ENCODE measurements at places on chromosomes 4 and X.
A peak's percentile ranks its signal among the peaks of the same experiment; 100 is the strongest.

DNA sequence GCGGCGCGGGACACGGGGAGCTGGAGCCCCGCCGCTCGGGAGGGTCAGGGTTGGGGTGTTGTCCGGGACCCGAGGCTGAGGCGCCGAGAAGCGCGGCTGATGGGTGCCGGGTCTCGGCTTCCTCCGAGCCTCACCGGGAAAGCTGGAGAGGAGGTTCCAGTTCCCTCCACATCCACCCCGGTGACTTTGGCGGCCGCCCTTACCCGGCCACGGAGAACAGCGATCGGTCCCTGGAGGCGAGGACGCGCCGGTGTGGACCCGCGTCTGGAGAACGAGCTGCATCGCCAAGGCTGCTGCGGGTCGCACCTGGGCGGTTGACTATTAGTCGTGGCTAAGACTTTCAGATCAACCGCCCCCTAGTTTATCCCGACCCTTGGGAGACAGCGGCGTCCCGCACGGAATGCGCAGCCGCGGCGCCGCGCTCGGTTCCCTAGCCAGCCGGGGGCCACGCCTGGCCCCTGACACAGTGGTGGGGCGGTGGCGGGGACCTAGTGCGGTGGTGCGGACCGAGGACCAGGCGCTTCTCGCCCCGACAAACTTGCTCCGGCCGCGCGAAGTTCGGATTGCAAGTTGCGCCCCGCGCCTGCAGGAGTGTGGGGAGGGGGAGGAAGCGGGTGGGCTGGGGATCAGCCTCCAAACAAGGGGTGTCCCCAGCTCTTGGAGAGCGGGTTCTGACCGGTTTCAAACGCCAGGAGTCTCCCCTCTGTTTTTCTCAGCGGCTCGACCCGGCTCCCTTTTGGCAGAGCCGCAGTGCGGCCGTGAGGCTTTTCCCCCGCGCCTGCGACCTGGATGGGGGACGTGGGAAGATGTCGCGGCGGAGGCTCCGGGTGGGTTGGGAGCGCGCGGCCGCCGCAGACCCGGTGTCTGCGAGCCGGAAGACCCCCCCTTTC lies 568 bp downstream of the FHDC1 start:
- peaks cover 42% of the 10 kb centered on the region for H3K27me3 ChIP-seq
- peak overlapping the region; percentile 76 for H3K4me3 ChIP-seq
- no peak for DNase-seq
- H3K36me3 ChIP-seq = peaks cover 3% of the 10 kb centered on the region
- peaks cover 26% of the 10 kb centered on the region for H3K4me1 ChIP-seq
- no peak overlapping the region for H3K27ac ChIP-seq

- H3K27ac ChIP-seq = no peak overlapping the region
- no peaks in the 10 kb centered on the region for H3K36me3 ChIP-seq
- no peaks in the 10 kb centered on the region for H3K4me1 ChIP-seq
Observed at GRCh38 chr4:125719987-125720386, 405.2 kb downstream of the FAT4 start.

DNA sequence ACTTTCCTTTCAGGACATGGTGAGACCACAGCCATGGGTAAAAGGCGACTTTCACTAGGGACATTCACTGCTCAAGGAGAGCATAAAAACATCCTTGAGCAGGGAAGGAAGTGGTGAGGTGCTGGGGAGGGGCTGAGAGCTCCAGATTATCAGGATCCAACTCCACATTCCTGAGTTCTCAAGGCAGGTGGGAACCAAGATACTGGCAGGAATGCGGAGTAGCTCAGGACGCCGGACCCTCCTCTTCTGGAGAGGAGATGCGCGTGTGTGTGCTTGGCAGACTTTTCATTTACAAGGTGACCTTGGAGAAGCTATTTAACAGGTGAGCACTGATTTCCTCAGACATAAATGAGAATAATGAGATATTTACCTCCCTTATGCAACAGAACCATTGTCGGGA lies 41.3 kb upstream of the TXK start:
- no peak for DNase-seq
- peaks cover 12% of the 10 kb centered on the region for H3K36me3 ChIP-seq
- H3K4me3 ChIP-seq = no peak overlapping the region
- H3K27ac ChIP-seq = no peak overlapping the region

GRCh38 chr4:56757821-56758411 lies 63.6 kb downstream of the SPINK2 start:
- H3K36me3 ChIP-seq = no peaks in the 10 kb centered on the region
- peak overlapping the region; percentile 80 for H3K4me3 ChIP-seq
- H3K27ac ChIP-seq = peak overlapping the region; percentile 98
- H3K27me3 ChIP-seq = no peaks in the 10 kb centered on the region
- DNase-seq = peak; percentile 74

- no peaks in the 10 kb centered on the region for H3K4me1 ChIP-seq
- no peaks in the 10 kb centered on the region for H3K27me3 ChIP-seq
- no peaks in the 10 kb centered on the region for H3K36me3 ChIP-seq
Observed at GRCh38 chr4:162356181-162356580, 192.4 kb upstream of the FSTL5 start.

- no peaks in the 10 kb centered on the region for H3K4me1 ChIP-seq
- H3K36me3 ChIP-seq = no peaks in the 10 kb centered on the region
- H3K27me3 ChIP-seq = no peaks in the 10 kb centered on the region
Observed at GRCh38 chr4:149801416-149801815, 14.2 kb downstream of the IQCM start.

DNA sequence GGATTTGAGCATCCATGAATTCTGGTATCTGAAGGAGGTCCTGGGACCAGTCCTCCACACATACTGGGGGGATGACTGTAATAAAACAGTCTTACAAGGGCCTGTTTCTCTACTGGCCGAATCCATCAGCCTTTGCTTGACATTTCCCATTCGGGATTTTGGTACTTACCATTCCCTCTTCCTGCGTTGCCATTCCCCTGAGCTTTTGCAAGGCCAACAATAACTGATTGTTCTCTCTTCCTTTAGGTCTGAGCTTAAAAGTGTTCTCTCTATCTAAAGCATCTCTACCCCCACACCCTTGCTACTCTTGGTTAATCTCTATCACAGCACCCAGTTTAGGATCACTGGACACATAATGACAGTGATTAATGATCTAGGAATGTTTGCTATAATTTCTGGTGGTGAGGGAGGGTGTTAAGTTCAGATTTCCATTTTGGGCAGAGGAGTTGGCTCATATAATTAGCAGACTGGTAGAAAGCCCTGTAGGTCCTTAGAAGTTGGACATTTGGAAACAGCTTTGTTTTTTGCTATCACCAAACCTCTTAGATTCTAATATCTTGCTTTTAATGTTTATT lies 29.4 kb downstream of the TMA16 start:
- no peaks in the 10 kb centered on the region for H3K27me3 ChIP-seq
- H3K4me3 ChIP-seq = no peak overlapping the region
- no peak for DNase-seq

- H3K27me3 ChIP-seq = peaks cover 17% of the 10 kb centered on the region
- no peak for DNase-seq
- no peaks in the 10 kb centered on the region for H3K36me3 ChIP-seq
- no peak overlapping the region for H3K27ac ChIP-seq
- H3K4me1 ChIP-seq = no peaks in the 10 kb centered on the region
Observed at GRCh38 chr4:94766856-94767255, 9.1 kb downstream of the BMPR1B start.

DNA sequence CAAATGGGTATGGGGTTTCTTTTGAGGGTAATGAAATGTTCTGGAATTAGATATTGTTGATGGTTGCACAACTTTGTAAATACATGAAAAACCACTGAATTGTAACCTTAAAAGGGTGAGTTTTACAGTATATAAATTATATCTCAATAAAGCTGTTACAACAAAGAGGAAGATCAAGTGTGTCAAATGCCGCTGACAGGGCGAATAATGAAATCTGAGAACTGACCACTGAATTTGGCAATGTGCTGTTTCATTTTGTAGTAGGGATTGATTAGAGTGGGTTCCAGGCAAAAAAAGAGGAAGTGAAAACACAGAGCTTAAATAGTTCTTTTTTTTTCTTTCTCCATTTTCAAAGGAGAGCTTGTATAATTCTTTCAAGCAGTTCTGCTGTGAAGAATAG lies 161.1 kb upstream of the NAP1L5 start:
- H3K27ac ChIP-seq = no peak overlapping the region
- peaks cover 17% of the 10 kb centered on the region for H3K4me1 ChIP-seq
- no peak overlapping the region for H3K4me3 ChIP-seq
- no peaks in the 10 kb centered on the region for H3K27me3 ChIP-seq

DNA sequence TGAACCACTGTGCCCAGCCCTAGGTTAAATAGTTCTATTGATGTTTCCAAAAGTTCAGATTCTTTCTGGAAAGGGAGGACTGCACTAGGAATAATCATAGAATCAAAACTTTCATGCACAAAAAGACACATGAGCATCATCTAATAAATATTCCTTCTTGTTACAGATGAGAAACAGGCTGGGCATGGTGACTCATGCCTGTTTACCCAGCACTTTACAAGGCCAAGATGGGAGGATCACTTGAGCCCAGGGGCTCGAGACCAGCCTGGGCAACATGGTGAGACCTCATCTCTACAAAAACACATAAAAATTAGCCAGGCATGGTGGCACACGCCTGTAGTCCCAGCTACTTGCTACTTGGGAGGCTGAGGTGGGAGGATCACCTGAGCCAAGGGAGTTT lies 27.7 kb downstream of the LARP7 start:
- no peak overlapping the region for H3K27ac ChIP-seq
- H3K4me3 ChIP-seq = no peak overlapping the region
- H3K27me3 ChIP-seq = no peaks in the 10 kb centered on the region
- no peaks in the 10 kb centered on the region for H3K4me1 ChIP-seq

DNA sequence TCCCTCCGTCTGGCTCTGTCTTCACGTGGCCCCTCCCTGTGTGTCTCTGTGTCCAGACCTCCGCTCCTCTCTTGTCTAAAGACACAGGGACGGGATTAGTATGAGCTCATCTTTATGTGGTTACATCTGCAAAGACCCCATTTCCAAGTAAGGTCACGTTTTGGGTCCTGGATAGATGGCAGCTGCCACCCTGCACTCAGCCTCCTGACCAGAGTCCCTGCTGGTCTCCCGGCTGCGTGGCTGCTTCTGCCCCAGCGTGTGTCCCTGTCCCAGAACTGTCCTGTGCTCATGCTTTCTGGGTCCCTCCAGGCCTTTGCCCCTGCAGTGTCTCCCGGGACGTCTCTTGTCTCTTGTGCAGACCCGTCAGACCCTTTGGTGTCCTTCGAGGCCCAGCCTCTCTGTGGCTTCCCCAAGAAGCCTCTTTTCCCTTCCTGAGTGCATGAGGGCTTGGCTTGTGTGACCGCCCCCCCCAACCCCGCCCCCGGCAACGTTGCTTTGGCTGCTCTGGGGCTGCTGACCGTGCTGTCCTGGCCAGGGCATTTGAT lies 107.3 kb downstream of the PSAPL1 start:
- no peak overlapping the region for H3K4me3 ChIP-seq
- H3K4me1 ChIP-seq = no peaks in the 10 kb centered on the region
- no peak overlapping the region for H3K27ac ChIP-seq
- DNase-seq = no peak

- H3K4me3 ChIP-seq = no peak overlapping the region
- H3K27ac ChIP-seq = no peak overlapping the region
- no peak for DNase-seq
- peaks cover 3% of the 10 kb centered on the region for H3K27me3 ChIP-seq
- no peaks in the 10 kb centered on the region for H3K36me3 ChIP-seq
Observed at GRCh38 chr4:68462691-68463090, 15.4 kb downstream of the TMPRSS11E start.

DNA sequence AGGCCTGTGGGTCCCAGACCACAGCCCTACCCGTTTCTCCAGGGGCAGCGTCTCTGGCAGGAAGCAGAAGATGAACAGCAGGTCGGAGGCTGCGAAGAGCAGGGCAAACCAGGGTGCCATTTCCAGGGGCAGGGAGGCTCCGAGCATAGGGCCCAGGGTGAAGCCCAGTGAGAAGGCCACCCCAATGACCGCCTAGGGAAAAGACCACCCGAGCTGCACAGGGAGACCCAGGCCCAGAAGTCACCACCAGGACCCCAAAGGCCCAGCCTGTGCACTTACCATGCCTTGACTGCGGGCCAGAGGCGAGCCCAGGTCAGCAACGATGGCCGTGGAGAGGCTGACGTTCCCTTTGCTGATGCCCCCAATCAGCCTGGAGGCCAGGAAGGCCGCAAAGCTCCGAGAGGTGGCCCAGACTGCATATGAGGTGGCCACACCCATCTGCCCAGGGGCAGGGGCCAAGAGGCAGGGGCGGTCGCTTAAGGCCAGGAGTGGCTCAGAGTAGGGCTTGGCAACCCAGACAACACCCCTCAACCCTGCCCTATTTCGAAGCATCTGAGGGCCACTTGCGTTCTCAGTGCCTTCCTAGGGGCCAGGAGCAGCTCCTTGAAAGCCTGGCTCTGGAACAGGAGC lies 30.8 kb downstream of the NOP14 start:
- peaks cover 36% of the 10 kb centered on the region for H3K4me1 ChIP-seq
- no peak for DNase-seq
- peak overlapping the region; percentile 94 for H3K4me3 ChIP-seq
- peak overlapping the region; percentile 97 for H3K27ac ChIP-seq

DNA sequence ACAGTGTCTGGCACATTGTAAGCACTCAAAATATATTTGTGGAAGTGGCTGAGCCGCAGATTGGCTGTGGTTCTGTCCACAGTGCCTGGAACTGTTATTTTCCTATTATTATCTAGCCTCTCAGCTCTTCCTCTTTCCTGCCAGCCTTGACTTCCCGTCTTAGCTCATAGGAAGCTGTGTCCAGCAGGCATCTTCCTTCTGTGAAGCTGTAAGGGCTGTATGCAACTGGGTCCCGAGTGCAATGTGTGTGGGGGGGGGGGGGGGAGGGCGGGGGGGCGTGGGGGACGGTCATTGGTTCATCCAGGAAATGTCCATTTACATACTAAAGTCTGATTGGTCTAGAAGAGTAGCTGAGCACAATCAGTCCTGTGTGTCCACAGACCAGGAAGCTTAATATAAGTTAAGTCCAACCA lies 210.7 kb downstream of the PDGFRA start:
- H3K27me3 ChIP-seq = peaks cover 22% of the 10 kb centered on the region
- DNase-seq = no peak
- no peaks in the 10 kb centered on the region for H3K4me1 ChIP-seq
- H3K36me3 ChIP-seq = no peaks in the 10 kb centered on the region
- no peak overlapping the region for H3K4me3 ChIP-seq
- H3K27ac ChIP-seq = no peak overlapping the region

DNA sequence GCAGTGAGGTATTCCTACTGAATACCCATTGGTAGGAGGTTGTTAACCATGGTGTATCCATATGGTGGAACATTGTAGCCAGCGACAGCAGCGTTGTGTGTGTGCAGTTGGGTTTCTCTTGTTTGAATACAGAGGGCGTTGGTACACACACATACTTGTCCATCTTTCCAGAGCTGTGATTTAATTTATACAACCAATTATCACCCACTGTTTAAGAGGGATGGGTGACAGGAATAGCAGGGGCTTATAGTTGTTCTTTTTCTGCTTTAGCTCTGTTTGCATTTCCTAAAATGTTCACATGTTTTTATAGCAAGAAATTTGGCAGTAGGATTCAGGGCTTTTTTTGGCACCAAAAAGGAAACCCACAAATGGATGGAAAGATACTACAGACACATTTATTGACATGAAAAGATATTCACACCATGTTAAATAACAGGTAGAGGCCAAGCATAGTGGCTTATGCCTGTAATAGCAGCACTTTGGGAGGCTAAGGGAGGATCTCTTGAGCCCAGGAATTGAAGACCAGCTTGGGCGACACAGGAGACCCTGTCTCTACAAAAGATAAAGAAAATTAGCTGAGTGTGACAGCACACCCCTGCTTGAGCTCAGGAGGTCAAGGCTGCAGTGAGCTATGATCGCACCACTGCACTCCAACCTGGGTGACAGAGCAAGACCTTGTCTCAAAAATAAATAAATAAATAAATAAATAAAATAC lies 60.6 kb downstream of the TNIP2 start:
- H3K27ac ChIP-seq = peak overlapping the region; percentile 44
- H3K36me3 ChIP-seq = peaks cover 81% of the 10 kb centered on the region
- H3K4me3 ChIP-seq = no peak overlapping the region
- DNase-seq = no peak
- H3K27me3 ChIP-seq = no peaks in the 10 kb centered on the region

GRCh38 chrX:46072791-46073190 lies 472.4 kb downstream of the ZNF674 start:
- H3K27ac ChIP-seq = no peak overlapping the region
- H3K27me3 ChIP-seq = no peaks in the 10 kb centered on the region

Measured in stimulated activated naive B cell treated with anti-CD40 and anti-IgM and Interleukin-4, amounts not matched to agents 10 μg/mL and 1 μg/mL and 100 μg/mL, for 72 hours (primary cell).